ENCODE measurements at places on chromosomes 3 and 15.

GRCh38 chr3:123511726-123512125, 62.8 kb upstream of the ADCY5 start:
- DNase-seq: no peak

GRCh38 chr3:195451373-195452015, 8.7 kb upstream of the ACAP2 start:
- DNase-seq: no peak

- DNase-seq: no peak
Observed at GRCh38 chr15:27458345-27459084, 487.5 kb downstream of the GABRG3 start.

DNA sequence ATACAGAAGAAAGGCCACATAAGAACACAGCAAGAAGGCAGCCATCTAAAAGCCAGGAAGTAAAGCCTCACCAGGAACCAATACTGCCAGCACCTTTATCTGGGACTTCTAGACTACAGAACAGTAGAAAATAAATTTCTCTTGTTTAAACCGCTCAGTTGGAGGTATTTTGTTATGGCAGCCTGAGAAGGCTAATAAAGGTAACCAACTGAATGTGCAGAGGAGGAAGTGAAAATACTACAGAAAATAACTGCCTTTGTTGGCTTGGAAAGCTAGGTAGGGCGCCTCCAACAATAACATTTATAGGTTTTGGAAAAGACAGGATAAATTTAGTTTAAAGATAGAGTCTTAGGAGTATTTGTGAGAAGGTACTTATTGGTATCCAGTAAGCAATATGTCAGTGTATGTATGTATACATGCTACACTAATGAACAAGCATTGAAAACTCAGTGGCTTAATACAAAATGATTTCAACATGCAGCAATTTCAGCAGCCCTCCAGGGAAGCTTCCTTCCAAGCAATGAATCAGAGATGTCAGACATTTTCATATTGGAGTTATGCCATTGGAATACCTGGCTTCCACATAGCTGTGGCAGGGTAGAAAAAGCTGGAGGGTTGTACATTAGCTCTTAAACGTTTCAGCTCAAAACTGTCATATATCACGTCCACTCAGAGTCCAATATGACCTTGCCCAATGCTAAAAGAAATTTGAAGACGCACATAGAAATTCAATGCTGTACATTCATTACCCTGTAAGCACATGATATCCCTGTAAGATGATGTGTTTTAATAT, 48.9 kb downstream of the ZBBX start:
- no peak for DNase-seq

- DNase-seq: no peak
Observed at GRCh38 chr15:78875107-78875914, 2.6 kb downstream of the MORF4L1 start.

DNA sequence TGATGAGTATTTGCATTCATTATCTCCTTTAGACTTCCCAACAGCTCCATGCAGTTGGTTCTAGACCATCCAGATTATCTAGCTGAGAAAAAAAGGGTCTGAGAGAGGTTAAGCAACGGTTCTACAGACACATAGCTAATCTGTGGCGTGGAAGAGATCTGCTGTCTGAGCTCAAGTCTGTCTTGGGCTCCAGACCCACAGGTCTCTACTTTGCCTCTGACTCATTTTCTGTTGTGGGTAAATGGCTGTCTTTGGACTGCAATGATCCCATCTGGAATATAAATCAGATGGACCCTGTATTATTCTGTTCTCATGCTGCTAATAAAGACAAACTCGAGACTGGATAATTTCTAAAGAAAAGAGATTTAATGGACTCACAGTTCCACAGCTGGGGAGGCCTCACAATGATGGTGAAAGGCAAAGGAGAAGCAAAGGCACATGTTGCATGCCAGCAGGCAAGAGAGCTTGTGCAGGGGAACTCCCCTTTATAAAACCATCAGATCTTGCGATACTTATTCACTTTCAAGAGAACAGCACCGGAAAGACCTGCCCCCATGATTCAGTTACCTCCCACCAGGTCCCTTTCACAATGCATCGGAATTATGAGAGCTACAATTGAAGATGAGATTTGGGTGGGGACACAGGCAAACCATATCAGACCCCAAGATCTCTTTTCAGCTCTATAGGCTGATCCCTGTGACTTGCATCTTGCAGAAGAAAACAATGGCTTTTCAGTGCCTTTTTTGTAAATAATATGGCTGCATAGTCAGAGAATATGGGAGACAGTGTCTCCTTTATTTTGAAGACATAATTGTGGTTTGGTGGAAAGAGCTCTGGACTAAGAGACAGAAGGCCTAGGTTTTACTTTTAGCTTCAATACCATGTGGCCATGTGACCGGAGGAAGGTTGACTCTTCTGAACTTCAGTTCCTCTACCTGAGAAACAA, 24.7 kb downstream of the CEMIP start:
- no peak for DNase-seq

GRCh38 chr3:141058996-141059395, 7.8 kb downstream of the SPSB4 start:
- DNase-seq: no peak

DNA sequence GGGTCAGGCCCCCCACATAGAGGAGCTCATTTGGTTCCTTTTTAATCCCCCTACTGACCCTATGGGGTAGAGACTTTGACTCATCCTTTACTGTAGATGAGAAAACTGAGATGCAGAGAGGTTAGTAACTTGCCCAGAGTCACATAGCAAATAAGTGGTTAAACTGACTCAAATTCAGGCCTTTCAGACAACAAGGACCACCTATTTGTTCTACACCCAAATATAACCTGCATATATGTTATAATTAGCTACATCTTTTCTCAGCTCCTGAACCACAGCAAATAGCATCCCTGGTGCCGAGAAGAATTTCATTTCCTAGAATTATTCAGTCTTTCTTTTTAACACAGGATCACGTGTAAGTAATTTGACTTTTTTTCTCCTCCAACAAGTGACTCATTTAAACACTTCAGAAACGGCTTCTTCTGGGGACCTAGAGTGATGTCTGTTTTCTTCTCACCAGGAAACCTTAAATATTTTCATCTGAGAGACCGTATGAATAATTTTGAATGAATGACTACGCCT, 57.4 kb downstream of the MGLL start:
- peak; percentile 54 for DNase-seq

GRCh38 chr3:67518236-67518635, 136.2 kb downstream of the SUCLG2 start:
- no peak for DNase-seq
